CD8-positive, alpha-beta memory T cell (primary cell): ENCODE measurements at places on chromosomes 1 and 21.

- DNase-seq = no peak
Measured at GRCh38 chr1:154621875-154622274, 13.9 kb upstream of the ADAR start.

GRCh38 chr1:170727963-170728362 lies 64.0 kb downstream of the PRRX1 start:
- no peak for DNase-seq

DNA sequence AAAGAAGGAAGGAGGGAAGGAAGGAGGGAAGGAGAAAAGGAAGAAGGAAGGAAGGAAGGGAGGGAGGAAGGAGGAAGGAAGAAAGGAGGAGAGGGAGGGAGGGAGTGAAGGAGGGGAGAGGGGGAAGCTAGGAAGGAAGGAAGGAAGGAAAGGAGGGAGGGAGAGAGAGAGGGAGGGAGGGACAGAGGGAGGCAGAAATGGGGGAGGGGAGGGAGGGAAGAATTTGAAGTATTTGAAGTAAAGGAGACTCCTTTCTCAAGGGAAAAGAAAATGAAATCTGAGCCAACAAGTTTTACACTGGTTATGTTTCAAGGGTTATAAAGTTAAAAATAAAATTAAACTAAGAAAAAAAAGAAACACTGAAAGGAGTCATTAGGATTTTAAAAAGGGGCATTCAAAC lies 431.4 kb downstream of the BRINP3 start:
- DNase-seq = no peak

GRCh38 chr1:41455479-41456332 lies 28.8 kb downstream of the EDN2 start:
- DNase-seq = no peak

GRCh38 chr1:87044840-87045239 lies 130.4 kb downstream of the HS2ST1 start:
- DNase-seq = no peak

DNA sequence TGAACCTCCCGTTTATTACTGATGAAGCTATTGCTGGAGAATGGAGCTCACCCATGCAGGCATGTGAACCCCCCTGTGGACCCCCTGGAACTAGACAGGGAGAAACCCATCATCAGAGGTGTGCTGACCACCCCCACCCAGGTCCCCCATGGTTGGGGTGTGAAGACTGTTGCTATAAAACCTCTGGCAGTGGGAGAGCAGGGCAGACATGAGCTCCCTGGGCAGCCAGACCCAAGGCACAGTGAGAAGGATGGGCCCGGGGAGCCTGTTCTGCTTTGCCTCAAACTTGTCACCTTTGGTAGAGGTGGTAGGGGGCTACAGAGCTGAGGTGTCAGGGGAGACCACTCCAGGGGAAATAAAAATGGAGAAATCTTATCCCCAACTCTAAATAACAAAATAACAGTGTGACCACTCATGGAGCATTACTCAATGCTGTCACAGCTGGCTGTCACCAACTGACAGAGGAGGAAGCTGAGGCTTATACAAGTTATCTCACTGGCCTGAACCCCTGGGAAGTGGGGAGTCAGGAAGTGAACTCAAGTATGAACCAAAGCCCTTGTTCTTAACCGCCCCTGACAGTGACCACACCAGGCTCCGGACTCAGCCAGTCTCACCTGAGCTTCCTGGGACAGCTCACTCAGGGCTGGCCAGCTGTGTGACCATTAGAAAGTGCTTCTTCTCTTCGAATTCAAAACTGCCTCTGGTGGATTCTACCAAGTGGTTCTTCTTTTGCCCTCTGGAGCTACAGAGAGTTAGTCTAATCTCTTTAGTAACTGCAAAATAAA lies 698.8 kb downstream of the MATN1 start:
- DNase-seq = no peak

- DNase-seq = no peak
Measured at GRCh38 chr1:29504196-29504595, 267.9 kb downstream of the PTPRU start.
